ENCODE measurements at places on chromosomes 11 and 22.

DNA sequence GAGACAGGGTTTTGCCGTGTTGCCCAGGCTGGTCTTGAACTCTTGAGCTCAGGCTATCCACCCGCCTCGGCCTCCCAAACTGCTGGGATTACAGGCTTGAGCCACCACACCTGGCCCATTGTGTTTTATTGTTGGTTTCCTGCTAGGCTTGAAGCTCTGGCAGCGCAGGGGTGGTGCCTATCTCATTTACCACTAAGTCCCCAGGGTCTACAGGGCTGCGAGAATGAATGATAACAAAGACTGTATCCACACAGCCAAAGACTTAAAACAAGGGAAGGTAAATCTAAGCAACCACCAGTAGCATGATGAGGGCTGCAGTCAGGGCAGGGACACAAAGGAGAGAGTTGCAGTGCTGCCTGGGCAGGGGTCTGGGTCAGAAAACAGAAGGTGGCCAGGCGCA, 37.3 kb upstream of the XBP1 start:
- DNase-seq, result no peak

- DNase-seq, result no peak
Measured at GRCh38 chr22:24810043-24810749, 4.2 kb downstream of the SGSM1 start.

- DNase-seq, result no peak
Measured at GRCh38 chr22:36480941-36481392, 473 bp downstream of the TXN2 start.

- DNase-seq, result no peak
Measured at GRCh38 chr11:33723238-33723881, 12.9 kb downstream of the CD59 start.

DNA sequence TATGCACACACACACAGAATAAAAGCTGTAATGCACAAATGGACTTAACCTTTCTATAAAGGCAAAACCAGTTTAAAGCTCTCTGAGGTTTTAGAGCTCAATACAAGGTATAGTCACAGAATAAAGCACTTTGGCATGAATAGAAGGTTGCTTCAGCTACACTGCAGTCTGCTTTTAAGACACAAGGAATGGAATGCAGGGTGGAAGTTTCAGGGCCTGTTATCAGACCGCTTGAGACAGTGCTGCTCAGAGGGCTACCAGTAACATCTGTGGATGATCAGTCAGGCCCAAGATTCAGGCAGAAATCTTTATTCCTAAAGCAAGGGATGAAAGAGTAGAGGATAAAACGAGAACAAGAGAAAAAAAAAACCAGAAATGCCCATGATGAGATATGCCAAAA, 46.7 kb downstream of the CD44 start:
- no peak for DNase-seq

DNA sequence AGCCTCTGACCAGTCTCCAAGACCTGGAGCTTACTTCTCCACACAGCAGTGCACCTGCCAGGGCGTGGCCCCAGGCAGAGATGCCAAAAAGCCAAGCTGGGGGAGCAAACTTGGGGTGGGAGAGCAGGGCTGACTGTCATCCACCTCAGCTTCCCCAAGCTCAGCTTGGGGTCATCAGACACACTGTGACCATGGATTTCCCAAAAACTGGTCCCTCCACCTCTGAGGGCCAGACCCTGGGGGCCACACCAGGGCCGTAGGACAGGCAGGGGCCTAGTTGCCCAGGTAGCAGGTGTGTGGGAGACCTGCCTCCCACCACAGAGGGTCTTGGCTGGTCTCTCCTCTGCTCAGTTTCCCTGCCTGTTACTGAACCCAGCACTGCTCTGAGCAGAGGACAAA, 30.6 kb downstream of the ARVCF start:
- no peak for DNase-seq

GRCh38 chr11:126646701-126647557, 291.4 kb downstream of the ST3GAL4 start:
- DNase-seq, result no peak

GRCh38 chr11:128525411-128526243, 61.7 kb downstream of the ETS1 start:
- DNase-seq, result no peak

DNA sequence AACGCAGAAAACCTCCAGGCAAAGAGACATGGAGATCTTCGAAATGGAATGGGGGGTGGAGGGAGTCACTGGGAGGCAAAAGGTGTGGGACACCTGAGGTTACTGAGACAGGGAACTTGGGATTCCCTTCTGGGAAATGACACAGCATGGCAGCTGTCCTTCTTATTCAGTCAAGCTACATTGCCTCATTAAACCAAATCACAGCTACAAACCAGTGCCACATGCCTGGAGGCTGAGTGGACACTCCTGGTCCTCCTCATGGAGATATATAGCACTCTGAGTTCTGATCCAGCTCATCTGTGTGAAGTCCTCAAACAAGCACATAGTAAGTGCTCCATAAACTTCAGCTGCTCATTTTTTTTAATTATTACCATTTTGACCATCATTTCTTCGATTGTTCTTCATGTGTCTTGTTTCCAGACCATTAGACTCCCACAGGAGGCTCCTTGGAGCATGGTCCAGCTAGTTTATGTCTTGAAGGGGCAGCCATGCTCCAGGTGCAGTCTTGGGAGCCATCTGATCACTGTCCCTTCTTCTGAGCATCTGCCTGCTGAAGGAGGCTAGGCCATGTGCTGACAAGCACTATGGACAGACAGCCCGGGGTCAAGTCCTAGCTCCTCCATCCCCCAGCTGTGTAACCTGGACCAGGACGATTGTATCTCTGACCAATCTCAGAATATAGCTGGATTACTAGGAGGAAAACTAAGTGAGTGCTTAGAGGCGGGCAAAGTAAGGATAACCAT, 9.7 kb upstream of the FXYD2 start:
- DNase-seq, result no peak

All from esophagus squamous epithelium (tissue), 5 donors.